Psoas muscle (tissue), 8 donors: ENCODE measurements at places on chromosomes 13 and 19. TPM values are rescaled to one million over a fixed set of nuclear protein-coding genes. Genes with fewer than 3 reads are reported as not detected.

TBC1D17 gene
- total RNA-seq: 104 TPM

ZNF154 gene
- 1.6 TPM for total RNA-seq

SPTBN4 gene
- 1.8 TPM for total RNA-seq

SLC10A2 gene
- not detected for total RNA-seq

JAK3 gene
- total RNA-seq: 0.95 TPM

METTL21C gene
- 3.9 TPM for total RNA-seq

KISS1R gene
- not detected for total RNA-seq

CPT1C gene
- 1.2 TPM for total RNA-seq

DNA sequence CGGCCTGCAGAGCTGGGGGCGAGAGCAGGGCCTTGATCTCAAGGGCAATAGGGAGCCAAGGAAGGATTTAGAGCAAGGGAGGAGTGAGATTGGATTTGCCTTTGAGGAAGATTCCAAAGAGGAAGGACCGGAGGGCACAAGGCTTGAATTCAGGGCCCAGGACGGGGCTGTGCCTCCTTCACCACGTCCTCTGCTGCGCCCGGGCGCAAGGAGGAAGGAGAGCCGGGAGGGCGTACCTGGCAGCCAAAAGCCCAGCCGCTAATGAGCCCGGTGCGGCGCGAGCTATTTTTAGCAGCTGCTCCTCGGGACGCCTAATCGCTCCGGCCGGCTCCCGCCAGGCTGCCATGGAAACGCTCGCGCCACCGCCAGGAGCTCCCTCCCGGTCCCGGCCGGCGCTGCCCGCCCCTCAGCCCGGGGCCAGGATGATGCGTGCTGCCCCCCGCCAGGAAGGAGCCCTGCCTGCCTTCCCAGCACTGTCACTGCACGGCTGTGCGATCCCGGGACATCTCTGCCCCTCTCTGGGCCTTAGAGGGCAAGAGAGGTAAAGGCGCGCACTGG is 31.3 kb downstream of the TINCR start:
- peak; percentile 62 for DNase-seq

- no peak for DNase-seq
Measured at GRCh38 chr19:41816761-41817160, 20.4 kb downstream of the CEACAM3 start.

DNA sequence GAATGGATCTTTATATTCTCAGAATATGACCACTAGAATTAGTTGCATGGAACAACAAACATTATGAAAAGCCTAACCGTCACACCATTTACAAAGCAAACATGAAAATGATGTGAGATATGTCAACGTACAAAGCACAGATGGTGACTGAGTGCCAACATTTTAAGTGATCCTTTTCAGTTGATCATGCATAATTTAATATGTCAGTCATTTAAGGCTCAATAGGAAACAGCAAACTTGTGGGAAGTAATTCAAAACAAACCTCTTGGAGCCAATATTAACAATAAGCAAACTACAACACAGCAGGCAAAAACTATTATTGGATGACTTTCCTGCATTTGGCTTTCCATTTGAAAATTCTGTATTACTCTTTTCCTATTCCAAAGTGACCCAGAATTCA is 277.6 kb downstream of the SLITRK6 start:
- no peak for DNase-seq

DNA sequence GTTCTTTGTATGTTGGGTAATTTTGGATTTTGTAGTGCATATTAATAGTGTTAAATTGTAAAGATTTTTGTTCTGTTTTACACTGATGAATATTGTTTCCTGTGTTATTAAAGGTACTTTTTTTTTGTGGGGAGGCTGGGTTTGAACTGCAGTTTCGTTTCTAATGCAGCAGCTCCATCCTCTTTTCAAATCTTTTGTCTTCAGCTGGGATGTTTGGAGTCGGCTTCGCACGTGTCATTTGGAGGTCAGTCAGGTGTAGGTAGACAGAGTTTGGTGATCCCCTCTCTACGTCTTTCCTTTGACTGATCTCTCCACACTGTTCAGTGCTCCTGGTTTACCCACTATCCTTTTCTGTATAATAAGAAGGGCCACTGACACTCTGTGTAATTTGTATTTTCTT is 30.3 kb downstream of the TDRD3 start:
- no peak for DNase-seq

- DNase-seq: peak; percentile 79
Measured at GRCh38 chr13:40668335-40668734, 1.9 kb upstream of the FOXO1 start.

GRCh38 chr13:95485518-95486144 is 66.9 kb upstream of the CLDN10 start:
- DNase-seq: no peak

DNA sequence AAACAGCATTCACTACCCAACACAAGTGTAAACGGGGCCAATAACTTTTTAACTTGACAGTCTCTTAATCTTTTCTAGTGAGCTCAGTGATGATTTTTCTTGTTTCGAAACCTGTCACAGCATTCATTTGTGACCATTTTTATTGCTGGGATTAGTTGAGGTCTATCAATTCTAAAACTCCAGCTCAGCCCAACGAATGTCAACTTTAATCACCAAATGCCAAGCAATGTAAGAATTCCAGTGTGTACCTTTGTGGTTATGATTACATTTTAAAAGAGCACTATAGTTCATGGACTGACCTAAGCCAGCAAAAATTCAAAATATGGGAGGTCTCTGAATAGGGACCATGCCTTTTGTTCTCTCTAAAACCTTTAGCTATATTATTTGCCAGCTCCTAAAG is 694.3 kb upstream of the SGCG start:
- DNase-seq: no peak

- peak; percentile 86 for DNase-seq
Measured at GRCh38 chr13:110108348-110109139, 198.4 kb downstream of the COL4A1 start.

GRCh38 chr19:1478934-1479707 is at the start of gene C19orf25:
TSS of gene C19orf25 (minus strand) at chr19:1479215. CDS start at chr19:1478903, 312 bp downstream.
- peak; percentile 93 for DNase-seq

DNA sequence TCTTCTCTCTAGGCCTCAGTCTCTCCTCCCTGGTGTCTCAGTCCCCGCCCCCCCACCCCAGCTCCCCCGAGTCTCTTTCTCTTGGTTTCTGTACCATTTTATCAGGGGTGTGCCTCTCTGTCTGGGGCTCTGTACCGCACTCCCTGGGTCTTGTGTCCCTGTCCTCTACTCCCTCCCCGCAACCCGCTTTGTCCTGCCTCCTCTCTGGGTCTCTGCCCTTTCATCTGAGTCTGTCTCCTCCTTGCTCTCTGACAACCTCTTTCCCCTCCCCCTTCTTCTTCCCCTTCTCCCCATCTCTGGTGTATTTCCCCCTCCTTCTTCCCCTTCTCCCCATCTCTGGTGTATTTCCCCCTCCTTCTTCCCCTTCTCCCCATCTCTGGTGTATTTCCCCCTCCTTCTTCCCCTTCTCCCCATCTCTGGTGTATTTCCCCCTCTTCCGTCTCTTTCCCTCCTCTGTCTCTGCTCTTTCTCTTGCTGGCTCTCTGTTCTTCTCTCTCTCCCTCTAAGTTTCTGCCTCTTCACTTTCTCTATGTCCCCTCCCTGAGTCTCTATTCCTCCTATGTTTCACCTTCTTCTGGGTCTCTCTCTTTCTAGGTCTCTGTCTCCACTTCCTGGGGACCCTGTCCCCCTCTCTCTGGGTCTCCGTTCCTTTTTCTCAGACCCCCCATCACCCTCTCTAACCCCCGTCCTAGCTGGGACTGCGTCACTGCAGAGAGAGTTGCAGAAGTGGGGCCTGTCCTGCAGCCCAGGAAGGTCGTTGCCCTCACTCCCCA is 2.2 kb upstream of the KCNC3 start:
- DNase-seq: no peak

DNA sequence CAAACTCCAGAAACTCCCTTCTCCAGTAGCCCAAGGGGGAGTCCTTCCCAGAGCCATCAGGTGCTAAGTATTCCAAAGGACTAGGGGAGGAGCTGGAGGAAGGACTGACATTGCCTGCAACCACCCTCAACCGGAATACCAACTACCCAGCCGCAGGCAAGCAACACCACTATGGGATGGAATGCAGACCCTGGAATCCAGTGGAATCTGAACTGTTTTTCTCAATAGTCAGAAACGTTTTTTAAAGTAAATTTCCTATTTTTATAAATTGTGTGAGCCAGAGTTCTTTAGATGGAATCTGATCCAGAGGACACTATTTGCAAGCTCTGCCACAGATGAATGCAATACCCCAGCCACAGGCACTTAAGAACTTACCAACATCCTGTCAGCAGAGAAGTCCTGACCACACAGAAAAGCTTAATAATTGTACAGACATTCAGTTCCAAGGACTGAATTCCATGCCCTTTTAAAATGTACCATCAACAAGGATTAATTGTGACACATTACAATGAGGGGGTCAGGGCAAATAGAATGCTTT is 92.1 kb downstream of the USP12 start:
- DNase-seq: no peak
